CD4-positive, alpha-beta memory T cell (primary cell): ENCODE measurements at places on chromosomes 1 and 21.
A peak's percentile ranks its signal among the peaks of the same experiment; 100 is the strongest.

DNA sequence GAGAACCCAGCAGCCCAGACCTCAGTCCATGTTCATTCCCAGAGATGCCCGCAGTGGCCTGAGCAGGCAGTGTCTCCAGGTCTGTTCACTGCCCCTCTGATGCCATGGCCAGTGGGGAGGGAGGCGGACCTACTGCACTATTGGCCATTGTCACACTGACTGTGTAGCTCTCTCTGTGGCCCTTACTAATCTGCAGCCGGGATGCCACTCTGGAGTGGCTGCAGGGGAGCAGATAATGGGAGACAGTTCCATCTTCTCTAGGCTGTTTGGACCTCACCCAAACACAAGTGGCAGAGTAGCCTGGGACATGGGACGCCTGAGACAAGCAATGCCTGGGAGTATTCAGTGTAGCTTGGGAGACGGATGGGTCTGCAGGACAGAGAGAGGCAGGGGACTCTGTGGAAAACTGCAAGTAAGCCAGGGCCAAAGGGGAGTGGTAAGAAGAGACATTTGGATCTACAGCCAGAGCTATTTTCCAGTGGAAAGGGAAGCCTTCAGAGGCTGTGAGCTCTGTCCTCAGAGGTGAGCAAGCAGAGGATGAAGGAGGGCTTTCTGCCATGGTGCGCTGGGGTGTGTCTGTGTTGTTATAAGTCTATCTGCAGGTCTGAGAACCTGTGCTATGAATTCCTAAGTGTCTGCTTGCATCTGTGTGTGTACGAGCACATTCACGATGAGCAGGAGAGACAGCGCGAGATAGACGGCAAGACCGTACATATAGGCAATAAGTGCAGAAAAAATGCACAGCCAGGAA lies 26.7 kb downstream of the DMBX1 start:
- DNase-seq = no peak

DNA sequence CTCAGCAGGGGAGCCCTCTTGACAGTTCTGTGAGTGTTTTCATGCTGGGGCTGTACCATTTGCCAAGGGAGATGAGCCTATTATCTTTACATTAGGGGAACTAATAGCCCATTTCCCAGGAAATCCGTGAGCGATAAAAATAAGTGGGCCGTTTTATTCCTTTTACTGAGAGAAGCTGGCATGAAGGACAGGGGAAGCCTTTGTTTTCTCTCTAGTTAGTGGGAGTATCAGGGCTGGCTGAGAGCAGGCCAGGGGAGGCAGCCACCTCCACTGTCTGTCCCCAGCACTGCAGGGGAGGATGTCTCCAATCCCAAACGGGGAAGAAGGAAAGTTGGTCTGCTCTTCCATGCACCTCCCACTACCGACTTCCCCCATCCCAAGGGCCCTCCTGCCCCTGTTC lies 2.5 kb downstream of the UBL4B start:
- no peak for DNase-seq

DNA sequence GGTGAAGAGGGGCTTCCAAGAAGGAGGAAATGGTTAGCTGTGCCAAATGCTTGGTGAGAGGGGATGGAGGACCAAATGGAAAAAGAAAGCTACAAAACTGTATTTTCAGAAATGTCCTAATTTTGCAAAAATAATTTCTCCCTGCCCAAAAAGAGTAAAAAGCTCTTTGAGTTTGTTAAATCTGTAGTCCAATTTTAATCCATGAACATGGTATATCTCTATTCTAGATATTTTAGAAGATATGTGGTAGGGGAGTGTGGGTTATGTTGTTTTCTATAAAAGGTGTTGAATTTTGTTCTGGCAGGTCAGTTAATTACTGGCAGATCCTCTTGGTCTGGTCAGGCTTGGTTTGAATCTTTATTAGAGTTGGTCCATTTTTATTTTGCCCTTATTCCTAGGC lies 474.1 kb upstream of the VAMP3 start:
- no peak for DNase-seq

GRCh38 chr1:67314696-67315095 lies 7.0 kb downstream of the IL12RB2 start:
- DNase-seq = no peak

DNA sequence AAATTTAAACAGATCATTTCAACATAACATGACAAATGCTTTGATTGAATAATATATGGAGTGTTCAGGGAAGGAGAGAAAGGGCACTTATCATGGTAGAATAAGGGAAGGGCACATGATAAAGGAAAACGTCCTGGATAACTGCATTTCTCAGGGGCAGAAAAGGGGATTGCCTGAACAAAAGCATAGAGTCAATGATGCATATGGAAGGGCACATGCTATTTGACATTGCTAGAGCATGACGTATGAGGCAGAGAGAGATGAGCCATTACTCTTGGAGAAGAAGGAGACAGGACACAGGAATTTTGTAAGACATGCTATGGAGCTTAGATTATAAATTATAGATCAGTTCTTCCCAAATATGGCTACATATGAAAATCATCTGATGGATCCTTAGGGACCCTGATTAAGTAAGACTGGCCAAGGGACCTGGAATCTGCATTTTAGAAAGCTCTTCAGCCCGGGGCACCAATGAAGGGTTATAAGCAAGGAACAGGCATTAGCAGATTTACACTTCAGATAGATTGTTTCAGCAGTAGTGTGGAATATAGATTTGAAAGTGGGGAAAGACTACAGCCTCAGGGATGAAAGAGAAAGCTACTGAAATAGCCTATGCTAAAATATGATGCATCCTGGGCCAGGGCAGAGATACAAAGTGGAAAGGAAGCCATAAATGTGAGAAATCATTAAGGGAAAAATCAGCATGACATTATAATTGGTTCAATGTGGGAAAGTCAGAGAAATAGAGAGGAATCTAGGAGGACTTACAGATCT lies 21.3 kb downstream of the FMO2 start:
- no peak for DNase-seq

GRCh38 chr1:65792669-65793358 lies at the start of gene PDE4B:
Gene PDE4B (plus strand): TSS chr1:65792895.
- peak; percentile 12 for DNase-seq

- DNase-seq = no peak
Measured at GRCh38 chr1:219564109-219564508, 48.8 kb downstream of the ZC3H11B start.

DNA sequence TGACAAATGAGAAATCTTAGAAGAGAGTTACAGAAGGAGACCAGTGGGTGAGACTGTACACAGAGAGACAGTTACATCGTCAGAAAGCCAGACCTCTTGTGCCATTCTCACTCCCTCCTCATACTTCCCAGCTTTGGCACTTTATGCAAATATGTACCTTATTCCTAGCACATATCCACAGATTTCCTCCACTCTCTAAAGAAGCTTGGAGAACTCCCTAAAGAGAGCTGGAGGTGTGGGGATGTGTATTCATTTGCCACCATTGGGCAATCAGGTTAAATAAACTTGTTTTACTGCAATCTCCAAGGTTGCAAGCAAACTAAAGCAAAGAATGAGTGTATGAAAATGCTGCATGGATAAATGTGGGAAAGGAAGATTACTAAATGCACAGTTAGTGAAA lies 380.9 kb upstream of the PRMT6 start:
- no peak for DNase-seq

DNA sequence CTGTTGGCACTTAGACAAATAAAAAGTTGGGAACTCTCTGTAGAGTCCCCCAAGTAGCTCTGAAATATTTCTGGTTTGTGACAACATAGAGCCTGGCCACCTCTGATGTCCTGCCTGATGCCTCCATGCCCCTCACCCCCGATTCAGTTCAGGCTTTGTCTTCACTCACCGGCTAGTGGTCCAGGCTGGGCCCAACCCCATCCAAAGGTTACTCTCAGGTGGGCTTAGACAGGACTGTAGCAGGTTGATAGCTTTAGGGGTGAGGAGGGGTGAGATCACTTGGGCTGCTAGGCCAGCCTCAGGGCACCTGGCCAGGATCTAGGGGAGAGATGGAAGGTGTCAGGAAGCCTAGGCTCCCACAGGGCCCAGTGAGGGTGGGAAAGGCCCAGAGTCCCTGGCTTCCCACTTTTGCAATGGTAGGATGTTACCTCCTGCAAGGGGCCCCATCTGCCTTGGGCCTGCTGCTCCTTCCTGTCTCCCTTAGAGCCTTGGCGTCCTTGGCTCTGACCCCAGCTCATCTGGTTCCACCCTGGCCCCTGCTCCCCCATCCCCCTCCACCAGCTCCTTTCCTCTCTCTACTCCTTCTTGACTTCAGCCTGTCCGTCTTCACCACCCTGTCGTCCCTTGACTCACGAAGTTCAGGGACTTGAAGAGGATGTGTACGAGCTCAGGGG lies 6.7 kb downstream of the EPS8L3 start:
- DNase-seq = no peak

- DNase-seq = no peak
Measured at GRCh38 chr1:228540161-228540917, 53.2 kb downstream of the RNF187 start.

DNA sequence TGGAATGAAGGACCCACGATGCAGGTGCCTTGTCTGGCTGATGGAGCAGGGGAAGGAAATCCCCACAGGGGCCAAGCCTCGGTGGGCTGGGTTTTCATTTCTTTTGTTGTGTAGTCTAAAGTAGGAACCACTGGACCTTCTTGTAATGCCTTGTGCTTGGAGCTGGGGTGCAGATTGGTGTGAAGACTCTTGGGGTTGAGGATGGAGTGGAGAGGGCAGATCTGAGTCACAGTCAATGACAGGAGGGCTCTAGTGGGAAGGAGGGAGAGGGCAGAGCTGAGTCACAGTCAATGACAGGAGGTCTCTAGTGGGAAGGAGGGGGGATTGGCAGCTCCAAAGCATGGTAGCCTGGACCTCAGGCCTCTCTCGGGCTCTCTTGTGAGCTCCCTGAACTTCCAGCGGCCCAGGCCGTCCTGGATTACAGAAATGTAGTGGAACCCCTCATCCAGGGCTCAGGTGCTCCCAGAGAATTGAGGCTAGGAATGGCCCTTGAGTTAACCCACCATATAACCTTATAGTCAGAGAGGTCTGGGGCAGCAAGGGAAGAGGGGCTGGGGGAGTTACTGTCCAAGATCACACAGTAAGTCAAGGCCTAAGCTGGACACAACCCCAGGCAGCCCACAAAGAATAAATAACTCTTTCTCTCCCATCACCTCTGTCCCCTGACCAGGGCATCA lies 313.8 kb downstream of the MATN1 start:
- no peak for DNase-seq

GRCh38 chr1:16981269-16981849 lies 939 bp upstream of the MFAP2 start:
- DNase-seq = no peak

DNA sequence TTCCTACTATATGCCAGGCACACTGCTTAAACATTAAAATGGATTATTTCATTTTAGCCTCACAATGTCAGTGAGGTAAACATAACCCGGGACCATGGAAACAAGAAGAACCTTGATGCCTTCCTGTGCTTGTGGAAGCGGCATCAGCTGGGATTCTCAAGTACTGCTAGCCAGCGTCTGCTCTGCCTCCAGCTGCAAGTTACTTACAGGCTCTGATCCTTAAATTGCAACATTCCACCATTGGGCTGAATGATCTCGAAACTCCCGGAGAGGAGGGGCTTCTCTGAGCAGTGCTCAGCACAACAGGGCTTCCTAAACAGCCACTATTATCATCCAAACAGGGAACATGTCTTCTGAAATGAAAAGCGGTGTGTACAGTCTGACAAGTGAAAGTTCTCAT lies 6.7 kb upstream of the MAN1C1 start:
- no peak for DNase-seq

DNA sequence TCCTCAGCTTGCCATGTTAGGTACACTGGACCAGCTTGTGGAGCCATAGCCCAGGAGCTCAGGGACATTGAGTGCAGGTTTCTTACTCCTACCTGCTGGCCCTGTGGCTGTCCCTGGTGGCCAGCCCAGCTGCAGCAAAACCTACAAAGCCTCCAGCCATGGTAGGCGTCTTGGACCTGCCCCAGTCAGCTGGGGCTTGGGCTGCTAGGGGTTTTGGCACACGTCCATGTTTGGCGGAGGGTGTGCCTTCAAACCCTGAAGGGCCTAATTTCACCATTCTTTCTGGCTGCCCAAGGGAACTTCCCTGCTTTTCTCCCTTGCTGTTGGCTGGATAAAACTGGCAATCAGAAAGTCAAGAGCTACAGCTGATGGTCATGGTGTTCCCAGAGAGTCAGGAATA lies 25.4 kb downstream of the HMGCS2 start:
- no peak for DNase-seq

DNA sequence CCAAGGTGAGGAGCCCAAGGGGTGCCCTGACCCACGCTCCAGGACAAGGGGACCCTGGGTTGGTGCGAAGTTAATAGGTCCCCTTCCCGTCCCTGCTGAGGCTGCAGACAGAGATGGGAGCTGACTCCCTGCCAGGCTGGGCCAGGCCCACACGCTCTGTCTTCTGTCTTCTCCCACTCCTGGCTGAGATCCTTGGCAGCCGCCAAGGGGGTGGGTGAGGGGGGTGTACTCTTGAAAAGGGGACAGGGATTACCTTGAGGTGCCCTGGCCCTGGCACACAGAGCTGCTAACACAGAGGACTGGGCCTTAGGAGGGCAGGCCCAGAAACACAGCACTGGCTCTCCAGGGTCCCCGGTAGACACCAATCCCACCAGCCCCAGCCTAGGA lies 11.0 kb upstream of the CTRC start:
- no peak for DNase-seq

- DNase-seq = peak; percentile 24
Measured at GRCh38 chr1:98854137-98854536, 150.5 kb downstream of the PLPPR5 start.

DNA sequence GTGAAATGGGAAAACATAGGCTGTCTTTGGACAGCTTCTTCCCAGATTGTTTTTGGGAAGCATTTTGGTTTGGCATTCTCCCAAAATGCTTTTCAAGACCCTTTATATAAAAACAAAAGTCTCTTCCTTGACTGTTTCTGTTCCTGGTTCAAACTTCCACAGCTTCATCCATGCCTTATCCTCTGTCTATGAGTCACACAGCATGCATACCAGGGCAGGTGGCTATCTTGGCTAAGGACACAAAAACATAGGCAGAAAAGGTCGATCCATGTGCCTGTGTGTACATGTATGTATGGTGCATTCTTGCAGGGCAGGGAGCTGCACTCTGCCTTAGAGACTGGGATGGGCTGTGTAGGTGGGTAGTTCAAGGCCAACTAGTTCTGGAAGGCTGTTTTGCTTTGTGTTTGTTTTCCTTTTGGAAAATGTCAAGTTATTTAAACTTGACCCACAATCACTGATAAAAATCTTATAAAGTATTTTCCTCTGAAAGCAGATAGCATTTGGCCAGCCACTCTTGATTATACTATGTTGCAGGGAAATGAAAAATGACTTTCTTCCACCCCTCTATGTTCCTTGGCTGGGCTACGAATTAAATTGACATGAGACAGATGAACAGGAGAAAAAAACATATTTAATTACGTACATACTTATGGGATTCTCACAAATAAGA lies 437.0 kb downstream of the SIPA1L2 start:
- DNase-seq = no peak

GRCh38 chr1:234611847-234612351 lies 1.9 kb upstream of the IRF2BP2 start:
- DNase-seq = no peak

DNA sequence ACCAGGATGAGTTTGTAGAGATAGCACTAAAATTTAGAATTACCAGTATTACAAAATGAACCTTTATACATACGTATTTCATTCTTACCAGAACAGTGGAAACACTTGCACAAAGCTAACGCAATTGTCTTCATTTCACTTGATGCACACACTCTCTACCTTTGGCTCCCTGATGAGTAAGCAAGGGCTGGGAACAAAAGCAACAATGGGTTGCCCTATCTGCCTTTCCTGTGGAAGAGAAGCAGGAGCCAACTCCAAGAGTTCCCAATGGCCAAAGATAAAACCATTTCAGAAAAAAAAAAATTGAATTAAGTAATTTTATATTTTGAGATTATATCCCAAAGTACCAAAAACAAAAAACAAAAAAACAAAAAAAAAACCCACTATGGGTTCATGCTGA lies 344.1 kb upstream of the GREM2 start:
- no peak for DNase-seq
